Colonic mucosa (tissue), 4 donors: ENCODE measurements at places on chromosomes 3 and 15.
A peak's percentile ranks its signal among the peaks of the same experiment; 100 is the strongest.

- no peak for DNase-seq
Observed at GRCh38 chr3:150975992-150976368, 3.5 kb upstream of the CLRN1 start.

- no peak for DNase-seq
Observed at GRCh38 chr3:19229086-19229485, 80.8 kb downstream of the KCNH8 start.

DNA sequence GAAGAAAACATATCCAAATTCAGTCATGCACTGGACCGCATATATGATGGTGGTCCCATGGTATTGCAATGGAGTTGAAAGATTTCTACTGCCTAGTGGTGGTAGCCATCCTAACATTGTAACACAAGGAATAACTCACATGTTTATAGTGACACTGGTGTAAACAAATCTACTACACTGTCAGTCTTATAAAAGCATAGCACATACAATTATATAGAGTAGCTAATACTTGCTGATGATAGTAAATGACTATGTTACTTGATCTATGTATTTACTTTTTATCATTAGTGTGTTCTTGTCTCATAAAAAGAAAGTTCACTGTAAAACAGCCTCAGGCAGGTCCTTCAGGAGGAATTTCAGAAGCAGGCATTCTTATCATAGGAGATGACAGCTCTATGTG, 96.0 kb upstream of the CDIN1 start:
- DNase-seq, result no peak

DNA sequence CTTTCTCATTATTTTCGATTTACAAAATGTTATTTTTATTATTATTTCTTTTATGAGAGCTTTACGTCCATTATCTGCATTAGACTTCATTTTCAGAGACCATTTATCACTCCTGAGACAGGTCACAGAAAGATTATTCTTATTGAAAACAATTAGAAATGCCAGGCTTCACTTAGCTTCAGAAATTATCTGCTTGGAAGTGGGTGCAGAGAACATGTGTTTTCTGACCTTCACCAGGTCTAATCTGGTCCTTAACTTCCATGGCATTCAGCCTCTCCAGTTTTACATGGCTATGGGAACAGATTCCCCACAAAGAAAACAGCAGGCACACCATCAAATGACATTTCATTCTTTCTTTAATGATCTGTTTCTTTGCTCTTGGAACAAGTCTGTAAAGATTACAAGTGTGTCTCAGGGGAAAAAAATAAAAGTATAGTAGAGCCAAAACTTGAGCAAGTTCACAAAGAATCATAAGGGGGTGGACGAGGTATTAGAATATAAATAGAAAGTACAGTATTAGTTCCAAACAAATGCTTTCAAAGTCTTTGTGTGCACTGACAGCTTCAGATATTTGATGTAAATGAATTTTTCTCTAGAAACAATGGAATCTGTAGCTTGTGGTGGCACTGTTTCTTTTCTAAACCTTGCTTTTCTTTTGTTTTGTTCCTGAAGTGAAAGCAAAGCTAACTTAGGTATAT, 294.2 kb upstream of the MEIS2 start:
- no peak for DNase-seq

GRCh38 chr15:63045879-63046278, 3.3 kb downstream of the TPM1 start:
- no peak for DNase-seq

- DNase-seq, result no peak
Observed at GRCh38 chr15:88741671-88742070, 61.6 kb upstream of the ACAN start.

GRCh38 chr15:99863550-99864198, 130.4 kb upstream of the LYSMD4 start:
- no peak for DNase-seq

- DNase-seq, result peak; percentile 18
Observed at GRCh38 chr3:42497009-42497731, 5.3 kb upstream of the VIPR1 start.

- DNase-seq, result no peak
Observed at GRCh38 chr3:15527031-15527459, 5.5 kb upstream of the COLQ start.

GRCh38 chr3:149715247-149715646, 37.0 kb downstream of the COMMD2 start:
- DNase-seq, result no peak

DNA sequence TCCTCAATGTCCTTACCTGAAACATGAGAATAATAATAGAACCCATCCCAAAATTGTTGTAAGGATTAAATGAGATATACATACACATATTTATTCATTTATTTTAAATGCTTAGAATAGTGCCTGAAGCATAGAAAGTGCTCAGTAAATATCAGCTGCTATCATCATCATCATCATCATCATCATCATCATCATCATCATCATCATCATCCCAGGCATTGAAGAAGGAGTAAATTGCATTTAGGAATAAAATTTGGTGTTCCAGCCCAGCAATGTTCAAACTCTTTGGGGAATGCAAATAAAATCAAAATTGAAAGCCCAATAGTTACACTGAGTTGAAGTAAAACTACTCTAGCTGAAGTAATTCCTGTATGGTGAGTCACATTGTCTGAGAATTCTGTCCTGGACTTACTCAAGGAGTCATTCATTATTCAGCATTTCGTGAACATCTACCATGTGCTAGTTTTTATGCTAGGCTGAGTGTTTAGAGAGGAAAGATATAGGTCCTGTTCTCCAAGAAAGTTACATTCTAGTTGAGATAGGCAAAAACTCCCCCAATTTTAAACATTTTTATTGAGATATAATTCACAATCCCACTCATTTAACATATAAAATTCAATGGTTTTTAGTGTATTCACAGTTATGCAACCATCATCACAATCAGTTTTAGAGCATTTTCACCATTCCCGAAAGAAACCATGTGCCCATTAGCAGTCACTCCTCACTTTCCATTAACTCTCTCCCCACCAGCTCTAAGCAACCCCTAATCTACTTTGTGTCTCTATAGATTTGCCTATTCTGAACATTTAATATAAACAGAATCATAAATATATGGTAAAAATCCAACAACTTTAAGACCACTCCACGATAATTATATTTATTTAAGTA, 107.2 kb downstream of the FRMD5 start:
- no peak for DNase-seq

DNA sequence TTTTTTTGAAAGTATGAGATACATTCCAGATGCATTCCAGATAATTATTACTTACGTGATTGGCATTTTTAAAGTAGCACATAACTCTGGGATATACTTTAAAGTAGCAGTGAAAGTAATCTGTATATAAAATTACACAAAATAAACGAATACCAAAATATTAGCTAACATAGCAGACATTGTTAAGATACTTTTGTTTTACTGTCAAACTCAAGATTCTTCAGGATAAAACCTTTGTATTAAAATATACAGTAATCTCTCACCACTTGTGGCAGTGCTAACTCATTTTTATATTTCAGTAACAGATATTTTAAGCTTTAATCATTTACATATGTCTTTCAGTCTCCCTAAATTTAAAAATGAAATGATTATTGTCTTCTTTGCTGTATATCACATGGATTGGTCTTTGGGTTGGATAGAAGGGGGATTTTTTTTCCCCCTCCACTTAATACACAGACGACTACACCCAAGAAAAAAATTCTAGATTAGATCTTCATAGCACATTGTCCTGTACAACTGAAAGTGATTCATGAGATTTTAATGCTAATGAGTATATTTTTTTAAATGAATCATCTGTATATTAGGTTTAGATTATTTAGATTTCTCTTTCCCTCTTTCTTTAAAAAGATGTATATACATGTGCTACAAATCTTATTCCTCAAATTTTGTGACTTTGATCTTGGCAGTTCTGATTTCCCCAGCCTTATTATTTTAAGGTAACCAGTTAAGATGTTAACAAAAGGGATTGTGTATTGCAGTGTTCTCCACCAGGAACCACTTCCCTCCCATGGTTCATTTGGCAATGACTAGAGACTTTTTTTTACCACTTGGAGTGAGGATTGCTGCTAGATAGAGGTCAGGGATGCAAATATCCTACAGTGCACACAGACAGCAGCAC, 24.5 kb upstream of the EBLN2 start:
- DNase-seq, result no peak

GRCh38 chr15:50876260-50876988, 32.1 kb upstream of the AP4E1 start:
- peak; percentile 54 for DNase-seq

GRCh38 chr3:184567946-184568559, 6.5 kb downstream of the EPHB3 start:
- no peak for DNase-seq

DNA sequence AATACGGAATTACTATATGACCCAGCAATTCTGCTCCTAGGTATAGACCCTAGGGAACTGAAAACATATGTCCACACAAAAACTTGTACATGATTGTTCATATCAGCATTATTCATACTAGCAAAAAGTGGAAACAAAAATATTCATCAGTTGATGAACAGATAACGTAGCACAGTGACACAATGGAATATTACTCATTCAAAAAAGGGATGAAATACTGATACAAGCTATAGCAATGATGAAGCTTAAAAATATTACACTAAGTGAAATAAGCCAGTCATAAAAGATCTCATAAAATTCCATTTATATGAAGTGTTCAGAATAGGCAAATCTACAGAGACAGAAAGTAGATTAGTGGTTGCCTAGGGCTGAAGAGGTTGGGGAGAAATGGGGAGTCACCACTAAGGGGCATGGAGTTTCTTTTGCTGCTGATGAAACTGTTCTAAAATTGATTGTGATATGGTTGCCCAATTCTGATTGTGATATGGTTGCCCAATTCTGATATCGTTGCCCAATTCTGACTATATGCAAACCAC, 10.5 kb downstream of the C15orf61 start:
- no peak for DNase-seq

GRCh38 chr3:10419637-10420232, 85.7 kb downstream of the ATP2B2 start:
- no peak for DNase-seq
